ENCODE measurements at places on chromosomes 16 and 17.

DNA sequence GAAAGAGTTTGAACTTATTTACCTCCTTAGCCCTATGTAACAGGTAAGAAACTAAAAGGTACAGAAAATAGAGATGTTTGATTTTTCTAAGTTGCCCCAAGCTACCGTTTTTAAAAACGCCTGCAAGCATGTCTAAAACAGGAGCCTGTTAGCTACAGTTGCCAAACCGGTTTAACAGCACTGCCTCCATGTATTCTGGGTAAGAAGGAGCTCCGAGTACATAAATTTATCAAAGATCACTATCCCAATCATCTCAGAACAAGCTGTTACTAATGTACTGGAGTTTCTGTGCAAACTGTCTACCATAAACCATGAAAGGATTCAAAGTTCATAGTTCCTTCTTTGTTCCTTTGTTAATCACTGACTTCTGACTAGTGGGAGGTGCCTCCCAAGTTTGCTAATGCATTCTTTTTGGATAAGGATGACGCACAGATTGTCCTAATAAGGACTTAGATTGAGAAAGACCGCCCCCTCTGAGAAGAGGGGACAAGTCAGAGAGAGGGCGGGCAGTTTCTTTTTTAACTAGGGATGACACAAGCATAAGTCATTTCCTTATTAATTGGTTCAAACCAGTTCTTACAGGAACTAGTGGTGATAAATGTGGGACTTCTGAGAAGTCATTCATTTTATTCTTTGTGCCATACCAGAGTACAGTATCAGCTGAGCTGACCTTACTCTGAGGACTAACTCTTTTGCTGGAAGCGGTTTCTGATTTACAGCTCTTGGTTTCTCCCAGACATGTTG is 55.3 kb downstream of the TUBD1 start:
- peak; percentile 100 for DNase-seq

- DNase-seq: peak; percentile 41
Observed at GRCh38 chr16:58011652-58012051, 10.4 kb downstream of the USB1 start.

DNA sequence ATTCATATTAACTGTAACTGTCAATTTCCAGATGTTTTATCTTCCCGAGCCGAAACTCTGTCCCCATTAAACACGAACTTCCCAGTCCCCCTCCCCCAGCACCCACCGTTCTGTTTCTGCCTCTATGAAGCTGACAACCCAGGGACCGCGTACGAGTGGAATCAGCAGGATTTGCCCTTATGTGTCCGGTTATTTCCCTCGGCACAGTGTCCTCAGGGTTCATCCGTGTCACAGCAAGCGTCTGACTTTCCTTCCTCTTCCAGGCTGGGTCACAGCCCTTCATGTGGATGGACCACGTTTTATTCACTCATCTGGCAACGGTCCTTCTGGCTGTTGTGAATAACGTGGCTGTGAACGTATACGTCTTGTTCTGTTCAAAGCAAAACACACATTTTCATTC is 31.3 kb downstream of the METRNL start:
- DNase-seq: no peak

DNA sequence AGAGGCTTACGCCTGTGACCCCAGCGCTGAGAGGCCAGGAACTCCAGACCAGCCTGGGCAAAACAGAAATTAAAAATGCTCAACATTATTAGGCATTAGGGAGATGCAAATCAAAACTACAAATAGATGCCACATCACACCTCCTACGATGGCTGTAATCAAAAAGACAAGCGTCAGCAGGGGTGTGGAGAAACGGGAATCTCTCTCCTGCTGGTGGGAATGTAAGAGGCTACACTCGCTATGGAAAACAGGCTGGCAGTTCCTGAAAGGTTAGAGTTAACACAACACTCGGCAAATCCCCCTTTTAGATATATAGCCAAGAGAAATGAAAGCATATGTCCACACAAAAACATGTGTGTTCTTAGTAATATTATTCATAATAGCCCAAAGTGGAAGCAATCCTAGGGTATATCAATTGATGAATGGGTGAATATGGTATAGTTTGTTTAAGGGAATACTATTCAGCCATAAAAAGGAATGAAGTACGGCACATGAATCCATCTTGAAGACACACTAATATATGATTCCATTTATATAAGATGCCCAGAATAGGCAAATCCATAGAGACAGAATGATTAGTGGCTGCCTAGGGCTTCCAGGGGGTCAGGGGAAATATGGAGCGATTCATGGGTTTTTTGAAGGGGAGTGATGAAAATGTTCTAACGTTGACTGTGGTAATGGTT is 1.8 kb upstream of the NPRL3 start:
- no peak for DNase-seq

DNA sequence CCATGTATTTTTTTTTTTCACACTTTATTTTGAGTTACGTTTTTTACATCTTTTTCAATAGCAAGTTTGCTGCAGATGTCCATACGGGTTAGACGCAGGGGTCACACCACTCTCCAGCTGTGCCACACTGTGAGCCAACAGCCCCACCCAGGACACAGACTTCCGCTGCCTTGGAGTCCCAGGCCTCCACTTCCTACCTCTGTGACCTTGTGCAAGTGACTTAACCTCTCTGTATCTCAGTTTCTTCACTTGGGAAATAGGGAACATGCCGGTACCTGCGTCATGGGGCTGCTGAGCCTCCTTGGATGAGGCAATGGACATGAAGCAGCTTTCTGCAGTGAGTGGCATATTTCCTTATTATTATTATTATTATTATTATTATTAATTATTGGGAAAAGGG is 3.3 kb upstream of the PITPNA start:
- no peak for DNase-seq
